ENCODE measurements at places on chromosomes 1 and 21.

DNA sequence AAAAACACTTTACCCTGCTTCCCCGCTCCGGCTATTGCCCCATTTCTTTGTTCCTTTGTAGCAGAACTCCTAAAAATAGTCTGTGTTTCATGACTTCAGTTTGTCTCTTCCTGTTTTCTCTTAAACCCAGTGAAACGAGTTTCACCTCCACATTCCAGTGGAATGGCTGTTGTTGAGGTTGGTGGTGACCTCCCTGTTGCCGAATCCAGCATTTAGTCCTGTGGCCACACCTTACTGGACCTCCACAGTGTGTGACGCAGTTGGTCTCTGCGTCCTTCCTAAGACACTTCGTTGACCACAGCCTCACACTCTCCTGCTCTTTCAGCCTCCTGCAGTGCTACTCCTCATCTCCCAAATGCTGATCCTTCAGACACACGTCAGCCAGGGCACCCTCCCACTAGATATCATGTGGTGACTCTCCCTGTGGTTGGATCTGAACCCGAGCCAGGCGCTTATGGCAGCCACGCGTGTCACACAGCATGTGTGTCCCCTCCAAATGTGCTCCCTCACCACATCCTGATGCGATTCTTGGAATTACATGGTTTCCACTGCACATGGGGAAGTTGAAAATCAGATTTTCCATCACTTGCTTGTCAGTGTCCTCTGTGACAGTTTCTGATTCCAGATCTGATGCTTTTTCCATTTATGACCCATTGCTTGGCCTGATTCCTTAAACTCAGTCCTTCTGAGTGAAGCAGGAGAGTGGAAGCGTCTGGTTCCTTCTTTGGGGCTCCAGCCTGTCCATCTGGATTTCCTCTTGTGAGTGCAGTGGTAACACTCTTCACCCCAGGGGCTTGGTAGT lies 99.1 kb upstream of the ARTN start:
- H3K4me1 ChIP-seq = peaks cover 4% of the 10 kb centered on the region
- H3K4me3 ChIP-seq = no peak overlapping the region
- H3K27me3 ChIP-seq = no peaks in the 10 kb centered on the region
- H3K27ac ChIP-seq = no peak overlapping the region

DNA sequence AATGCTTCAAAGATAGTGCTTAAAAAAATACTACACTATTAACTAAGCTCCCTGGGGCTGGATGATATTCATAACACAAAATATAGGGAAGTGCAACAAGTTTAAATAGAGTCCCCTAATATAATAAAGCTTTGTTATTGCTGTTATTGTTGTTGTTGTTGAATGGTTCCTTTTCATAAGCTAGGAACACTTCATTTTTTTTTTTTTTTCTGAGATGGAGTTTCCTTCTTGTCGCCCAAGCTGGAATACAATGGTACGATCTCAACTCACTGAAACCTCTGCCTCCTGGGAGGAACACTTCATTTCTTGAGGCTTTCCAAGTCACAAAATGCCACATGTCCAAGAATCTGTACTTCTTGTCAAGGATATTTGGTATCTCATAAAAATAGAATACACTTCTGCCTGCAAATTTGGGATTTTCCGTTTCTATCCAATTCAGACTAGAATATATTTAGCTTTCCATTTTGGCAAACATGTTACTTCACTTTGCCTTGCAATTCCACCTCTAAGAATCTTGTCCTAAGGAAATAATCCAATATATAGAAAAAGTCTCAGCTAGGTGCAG lies 21.1 kb downstream of the WDR47 start:
- no peaks in the 10 kb centered on the region for H3K27me3 ChIP-seq
- H3K4me1 ChIP-seq = no peaks in the 10 kb centered on the region
- no peak overlapping the region for H3K27ac ChIP-seq

DNA sequence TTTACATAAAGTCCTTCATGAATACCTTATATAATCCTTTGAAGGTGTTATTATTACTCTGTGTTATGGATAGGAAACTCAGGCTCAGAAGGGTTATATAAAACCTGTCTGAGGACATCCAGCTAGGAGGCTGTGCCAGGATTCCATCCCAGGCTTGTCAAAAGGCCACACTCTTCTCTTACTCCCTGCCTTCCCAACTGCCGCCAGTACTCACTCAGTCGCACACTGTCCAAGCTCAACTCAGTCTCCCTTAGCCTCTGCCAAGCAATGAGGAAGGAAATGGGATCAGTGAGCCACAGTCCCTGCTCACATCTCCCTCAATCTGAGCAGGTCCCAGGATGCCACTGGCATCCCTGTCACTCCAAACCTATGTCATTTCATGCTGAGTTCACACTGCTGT lies 94.4 kb downstream of the NAV1 start:
- DNase-seq = no peak
- no peaks in the 10 kb centered on the region for H3K4me1 ChIP-seq
- H3K27ac ChIP-seq = no peak overlapping the region
- no peaks in the 10 kb centered on the region for H3K36me3 ChIP-seq
- no peak overlapping the region for H3K4me3 ChIP-seq
- no peaks in the 10 kb centered on the region for H3K27me3 ChIP-seq

GRCh38 chr21:32538147-32538792 lies 47.1 kb downstream of the TCP10L start:
- no peaks in the 10 kb centered on the region for H3K4me1 ChIP-seq
- no peak overlapping the region for H3K27ac ChIP-seq

DNA sequence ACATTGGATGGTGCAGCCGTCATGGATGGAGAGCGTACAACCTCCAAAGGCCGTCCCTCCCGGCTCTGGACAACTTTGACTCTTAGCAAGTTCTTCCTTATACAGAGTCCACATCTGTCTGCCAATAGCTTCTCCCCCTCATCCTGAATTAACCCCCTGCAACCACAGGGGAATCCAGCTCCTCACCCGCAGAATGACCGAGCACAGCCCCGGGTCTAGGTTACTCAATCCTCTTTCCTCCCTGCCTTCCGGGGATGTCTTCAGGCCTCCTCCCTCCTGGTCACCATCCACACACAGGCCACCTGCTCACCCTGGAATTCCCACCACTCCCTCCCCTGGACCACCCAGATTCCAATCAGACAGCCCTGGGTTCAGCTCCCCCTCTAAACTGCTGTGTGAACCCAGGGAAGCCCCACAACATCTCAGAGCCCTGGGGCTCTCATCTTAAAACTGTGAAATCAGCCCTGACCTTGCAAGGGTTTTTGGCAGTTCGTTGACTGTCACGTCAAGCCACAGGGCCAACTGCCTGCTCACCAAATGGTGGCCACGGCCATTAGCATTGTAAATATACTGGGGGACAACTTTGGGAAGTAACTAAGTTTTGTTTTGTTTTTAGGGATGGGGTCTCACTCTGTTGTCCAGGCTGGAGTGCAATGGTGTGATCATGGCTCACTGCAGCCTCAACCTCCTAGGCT lies 54.2 kb downstream of the HSPG2 start:
- no peaks in the 10 kb centered on the region for H3K4me1 ChIP-seq
- no peak for DNase-seq
- H3K27ac ChIP-seq = no peak overlapping the region
- no peaks in the 10 kb centered on the region for H3K36me3 ChIP-seq

- H3K4me1 ChIP-seq = no peaks in the 10 kb centered on the region
- no peaks in the 10 kb centered on the region for H3K27me3 ChIP-seq
- H3K4me3 ChIP-seq = no peak overlapping the region
- DNase-seq = no peak
Measured at GRCh38 chr1:46399307-46399706, 5.2 kb downstream of the FAAH start.

GRCh38 chr1:58950897-58951296 lies 167.1 kb upstream of the JUN start:
- no peaks in the 10 kb centered on the region for H3K27me3 ChIP-seq
- no peak for DNase-seq
- no peaks in the 10 kb centered on the region for H3K4me1 ChIP-seq
- no peak overlapping the region for H3K4me3 ChIP-seq

DNA sequence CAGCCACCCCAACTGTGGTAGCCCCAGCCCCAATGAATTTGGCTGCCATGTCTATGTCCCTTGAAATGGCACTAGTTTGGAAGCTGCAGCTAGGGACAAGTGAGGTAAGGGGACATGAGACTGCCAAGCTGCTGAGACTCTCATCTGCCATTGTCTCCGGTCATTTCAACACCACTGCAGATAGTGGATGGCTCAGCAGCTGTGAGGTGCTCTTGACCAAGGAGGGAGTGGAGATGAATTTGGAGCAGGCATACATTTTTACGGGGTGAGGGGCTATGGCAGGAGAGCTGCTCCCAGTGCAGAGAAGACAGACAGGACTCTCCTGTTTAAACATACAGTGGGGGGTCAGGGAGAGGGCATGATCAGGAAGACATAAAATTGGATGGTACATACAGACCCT lies 315.5 kb upstream of the CAMK1G start:
- H3K27me3 ChIP-seq = no peaks in the 10 kb centered on the region
- H3K4me1 ChIP-seq = no peaks in the 10 kb centered on the region
- DNase-seq = no peak
- no peaks in the 10 kb centered on the region for H3K36me3 ChIP-seq
- no peak overlapping the region for H3K4me3 ChIP-seq

DNA sequence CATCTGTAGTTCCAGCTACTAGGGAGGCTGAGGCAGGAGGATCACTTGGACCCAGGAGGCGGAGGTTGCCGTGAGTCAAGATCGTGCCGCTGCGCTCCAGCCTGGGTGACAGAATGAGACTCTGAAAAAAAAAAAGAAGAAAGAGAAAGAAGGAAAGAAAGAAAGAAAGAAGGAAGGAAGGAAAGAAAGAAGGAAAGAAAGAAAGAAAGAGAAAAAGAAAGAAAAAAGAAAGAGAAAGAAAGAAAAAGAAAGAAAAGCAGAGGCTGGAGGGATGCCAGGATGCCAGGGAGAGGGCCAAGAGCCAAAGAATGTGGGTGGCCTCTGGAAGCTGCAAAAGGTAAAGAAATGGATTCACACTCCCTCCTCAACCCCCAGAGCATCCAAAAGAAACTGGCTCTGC lies 8.2 kb upstream of the KCNE2 start:
- no peaks in the 10 kb centered on the region for H3K27me3 ChIP-seq
- H3K4me1 ChIP-seq = no peaks in the 10 kb centered on the region

GRCh38 chr1:218510153-218510772 lies 165.1 kb downstream of the TGFB2 start:
- no peaks in the 10 kb centered on the region for H3K36me3 ChIP-seq
- H3K4me3 ChIP-seq = no peak overlapping the region
- H3K27me3 ChIP-seq = no peaks in the 10 kb centered on the region
- no peak for DNase-seq
- H3K27ac ChIP-seq = no peak overlapping the region
- no peaks in the 10 kb centered on the region for H3K4me1 ChIP-seq

DNA sequence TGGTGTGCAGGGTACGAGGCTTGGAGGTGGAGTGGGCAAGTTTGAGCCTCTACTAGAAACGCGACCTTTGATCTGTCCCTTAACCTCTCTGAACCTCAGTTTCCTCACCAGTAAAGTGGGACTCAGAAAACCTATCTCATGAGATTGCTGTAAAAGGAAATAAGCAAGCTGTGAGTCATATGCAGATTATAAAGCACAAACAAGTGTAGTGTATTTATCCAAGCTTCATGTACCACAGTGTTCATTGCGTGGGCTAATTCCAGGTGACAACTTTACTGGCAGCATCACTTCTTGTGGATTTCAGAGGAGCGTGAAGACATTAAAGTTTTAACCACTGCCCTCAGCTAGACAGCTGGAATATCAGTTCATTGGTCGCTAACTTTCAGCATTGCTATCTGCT lies 44.4 kb downstream of the ZNF697 start:
- H3K27me3 ChIP-seq = no peaks in the 10 kb centered on the region
- no peaks in the 10 kb centered on the region for H3K4me1 ChIP-seq
- H3K27ac ChIP-seq = no peak overlapping the region

DNA sequence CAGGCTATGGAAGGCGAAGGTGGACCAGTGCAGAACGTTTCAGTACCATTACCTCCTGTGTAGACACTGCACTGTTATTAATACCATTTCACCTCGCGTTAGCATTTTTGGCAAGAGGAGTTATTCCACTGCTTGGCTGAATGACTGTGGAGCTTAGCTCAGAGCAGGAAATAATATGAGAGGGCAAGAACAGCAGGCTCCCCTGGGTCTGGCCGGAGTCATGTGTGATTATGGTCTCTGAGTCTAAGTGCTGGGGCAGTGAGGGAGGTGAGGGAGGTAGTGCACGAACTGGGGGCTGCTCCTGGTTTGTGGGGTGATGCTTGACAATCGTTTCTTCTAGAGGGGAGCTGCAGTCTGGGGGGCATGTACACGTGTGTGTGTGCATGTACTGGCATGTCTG lies 82.9 kb downstream of the MDM4 start:
- H3K27me3 ChIP-seq = no peaks in the 10 kb centered on the region
- H3K36me3 ChIP-seq = peaks cover 3% of the 10 kb centered on the region
- no peak overlapping the region for H3K4me3 ChIP-seq
- no peaks in the 10 kb centered on the region for H3K4me1 ChIP-seq
- no peak for DNase-seq

DNA sequence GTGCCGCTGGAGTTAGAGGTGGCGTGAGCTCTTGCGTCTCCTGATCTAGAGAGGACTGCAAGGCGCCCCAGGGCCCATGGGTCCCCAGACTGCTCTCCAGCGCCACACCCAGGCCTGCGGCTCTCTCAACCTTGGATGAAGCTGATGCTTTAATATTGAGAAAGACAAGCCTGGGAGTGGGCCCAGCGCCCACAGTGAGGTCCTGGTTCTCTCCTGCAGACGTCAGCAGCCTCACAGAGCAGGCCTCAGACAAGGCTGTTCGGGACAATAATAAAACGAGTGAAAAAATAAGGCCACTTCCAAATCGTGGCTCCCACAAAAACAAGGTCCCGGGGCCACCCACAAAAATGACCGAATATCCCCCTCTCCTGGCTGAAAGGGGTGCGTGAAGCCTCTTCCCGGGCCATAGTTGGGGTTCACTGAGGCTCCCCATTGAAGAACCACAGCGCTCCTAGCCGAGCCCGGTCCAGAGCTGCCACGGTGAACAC lies 6.0 kb upstream of the DNMT3L start:
- H3K4me3 ChIP-seq = no peak overlapping the region
- H3K27me3 ChIP-seq = no peaks in the 10 kb centered on the region
- no peaks in the 10 kb centered on the region for H3K36me3 ChIP-seq
- no peaks in the 10 kb centered on the region for H3K4me1 ChIP-seq
- no peak overlapping the region for H3K27ac ChIP-seq

DNA sequence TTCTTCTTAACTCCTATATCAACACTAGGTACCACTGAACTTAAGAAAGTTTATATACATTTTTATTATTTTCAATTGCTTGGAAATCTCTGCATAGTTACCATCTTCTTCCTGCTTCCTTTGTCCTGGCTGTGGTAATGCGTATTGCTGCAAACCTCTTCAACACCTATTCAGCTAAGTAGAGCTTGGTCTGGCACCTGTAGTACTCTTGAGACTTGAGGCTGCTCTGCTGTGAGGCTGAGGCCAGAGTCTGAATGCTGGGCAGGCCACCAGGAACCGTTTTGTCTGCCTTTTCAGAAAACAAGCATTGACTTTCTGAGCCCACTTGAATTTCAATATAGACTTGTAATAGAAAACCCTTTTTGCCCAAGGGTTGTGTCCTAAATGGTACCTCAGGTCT lies 52.0 kb upstream of the RGS2 start:
- H3K4me3 ChIP-seq = no peak overlapping the region
- no peaks in the 10 kb centered on the region for H3K27me3 ChIP-seq
- H3K36me3 ChIP-seq = no peaks in the 10 kb centered on the region
- no peaks in the 10 kb centered on the region for H3K4me1 ChIP-seq
